ENCODE measurements at places on chromosomes 13 and 19. TPM values are rescaled to one million over a fixed set of nuclear protein-coding genes. Genes with fewer than 3 reads are reported as not detected.
A peak's percentile ranks its signal among the peaks of the same experiment; 100 is the strongest.

KLK12 gene
- total RNA-seq = not detected

SPIB gene
- not detected for total RNA-seq

DNA sequence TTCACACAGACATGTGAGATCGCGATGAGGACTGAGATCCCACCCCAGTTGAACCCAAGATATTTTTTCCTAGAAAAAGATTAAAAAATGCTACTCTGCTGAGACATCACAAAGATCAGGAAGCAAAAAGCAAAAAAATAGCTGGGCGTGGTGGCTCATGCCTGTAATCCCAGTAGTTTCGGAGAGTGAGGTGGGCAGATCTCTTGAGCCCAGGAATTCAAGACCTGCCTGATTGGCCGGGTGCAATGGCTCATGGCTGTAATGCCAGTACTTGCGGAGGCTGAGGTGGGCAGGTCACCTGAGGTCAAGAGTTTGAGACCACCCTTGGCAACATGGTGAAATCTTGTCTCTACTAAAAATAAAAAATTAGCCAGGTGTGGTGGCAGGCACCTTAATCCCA, 1.1 kb downstream of the FUT3 start:
- DNase-seq = peak; percentile 22
- no peaks in the 10 kb centered on the region for H3K27me3 ChIP-seq
- H3K36me3 ChIP-seq = no peaks in the 10 kb centered on the region

- DNase-seq = no peak
- no peak overlapping the region for H3K4me3 ChIP-seq
- peaks cover 55% of the 10 kb centered on the region for H3K4me1 ChIP-seq
- H3K36me3 ChIP-seq = no peaks in the 10 kb centered on the region
- no peaks in the 10 kb centered on the region for H3K27me3 ChIP-seq
Measured at GRCh38 chr13:48493066-48493765, 39.7 kb downstream of the RCBTB2 start.

- H3K27me3 ChIP-seq = no peaks in the 10 kb centered on the region
- H3K36me3 ChIP-seq = no peaks in the 10 kb centered on the region
Measured at GRCh38 chr13:100334214-100334613, 245.3 kb downstream of the PCCA start.

DNA sequence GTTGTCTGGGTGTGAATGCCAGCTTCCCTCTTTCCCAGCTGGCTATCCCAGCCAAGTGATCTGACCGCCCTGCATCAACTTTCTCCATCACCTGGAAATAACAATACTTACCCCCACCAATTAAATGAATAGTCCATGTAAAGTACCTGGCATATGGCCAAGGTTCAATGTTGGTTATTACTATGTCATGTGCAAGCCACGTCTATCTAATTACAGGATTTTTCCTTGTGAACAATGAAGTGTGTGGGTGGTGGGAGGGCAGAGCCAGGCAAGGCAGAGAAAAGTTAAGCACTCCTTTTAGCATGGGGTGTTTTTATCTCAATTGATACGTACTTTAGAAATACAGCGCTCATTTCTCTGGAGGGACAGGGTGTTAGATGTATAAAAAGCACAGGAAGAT, 121.1 kb downstream of the NHLRC3 start:
- DNase-seq = no peak
- H3K4me3 ChIP-seq = no peak overlapping the region
- no peak overlapping the region for H3K27ac ChIP-seq
- no peaks in the 10 kb centered on the region for H3K4me1 ChIP-seq
- H3K36me3 ChIP-seq = no peaks in the 10 kb centered on the region

DNA sequence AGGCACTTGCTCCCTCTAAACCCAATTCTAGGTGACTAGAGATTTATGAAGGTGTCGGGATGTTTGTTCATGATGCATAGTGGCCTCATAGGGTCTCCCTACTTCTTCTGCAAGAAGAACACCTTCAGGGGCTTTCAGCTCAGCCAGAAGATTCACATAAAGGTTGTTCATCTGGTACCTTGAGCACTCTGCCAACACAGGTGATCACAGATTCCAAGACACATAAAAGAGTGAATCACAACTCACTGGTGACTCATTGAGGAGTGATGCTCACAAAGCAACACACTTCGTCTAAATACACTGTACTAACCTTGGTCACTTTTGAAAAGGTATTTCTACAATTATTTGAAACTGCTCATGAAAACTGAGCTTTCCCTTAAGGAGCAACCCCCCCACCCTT, 6.8 kb upstream of the ZNF324 start:
- H3K4me3 ChIP-seq = no peak overlapping the region
- peaks cover 16% of the 10 kb centered on the region for H3K4me1 ChIP-seq
- 0 out of 2 replicates have a peak, but pooled peaks cover 4% of the 10 kb centered on the region for H3K36me3 ChIP-seq
- H3K27ac ChIP-seq = peak overlapping the region; percentile 1
- no peaks in the 10 kb centered on the region for H3K27me3 ChIP-seq

DNA sequence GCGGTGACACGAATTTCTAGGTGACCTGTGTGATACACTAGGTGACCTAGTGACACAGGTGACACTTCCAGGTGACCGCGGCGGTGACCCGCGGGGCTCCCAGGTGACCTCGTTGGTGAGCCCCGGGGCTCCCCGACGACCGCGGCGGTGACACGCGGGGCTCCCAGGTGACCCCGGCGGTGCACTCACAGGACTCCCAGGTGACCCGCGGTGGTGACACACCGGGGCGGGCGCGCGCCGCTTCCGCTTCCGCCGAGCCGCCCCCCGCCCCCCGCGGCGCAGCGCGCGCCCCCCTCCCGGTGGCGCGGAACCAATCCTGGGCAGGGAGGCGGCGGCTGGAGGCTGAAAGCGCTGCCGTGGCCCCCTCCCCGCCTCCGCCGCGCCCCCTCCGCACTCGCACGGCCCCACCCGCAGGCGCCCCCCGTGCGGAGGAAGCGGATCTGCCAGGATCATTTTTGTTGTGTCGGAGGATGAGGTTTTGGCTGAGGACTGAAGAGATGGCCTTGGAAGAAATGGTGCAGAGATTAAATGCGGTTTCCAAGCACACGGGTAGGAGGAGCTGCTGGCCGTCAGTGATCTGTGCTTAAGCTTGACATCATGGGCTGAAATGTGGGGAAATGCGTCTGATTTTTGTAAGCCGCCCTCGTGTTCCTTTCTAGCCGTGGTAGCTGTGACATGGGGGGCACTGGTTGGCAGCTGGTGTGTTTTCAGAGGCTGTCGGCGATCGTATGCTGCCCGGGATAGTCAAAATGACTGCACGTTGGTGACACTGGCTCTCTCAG, at the start of gene MCF2L:
MCF2L (plus strand) TSS at position 305 of the 782 bp plus-strand sequence; CDS start at position 471, 166 bp downstream.
- H3K27ac ChIP-seq = no peak within 1 kb of the TSS
- peaks cover 15% of the 10 kb centered on the region for H3K27me3 ChIP-seq
- DNase-seq = peak; percentile 45
- no peaks in the 10 kb centered on the region for H3K4me1 ChIP-seq

DNA sequence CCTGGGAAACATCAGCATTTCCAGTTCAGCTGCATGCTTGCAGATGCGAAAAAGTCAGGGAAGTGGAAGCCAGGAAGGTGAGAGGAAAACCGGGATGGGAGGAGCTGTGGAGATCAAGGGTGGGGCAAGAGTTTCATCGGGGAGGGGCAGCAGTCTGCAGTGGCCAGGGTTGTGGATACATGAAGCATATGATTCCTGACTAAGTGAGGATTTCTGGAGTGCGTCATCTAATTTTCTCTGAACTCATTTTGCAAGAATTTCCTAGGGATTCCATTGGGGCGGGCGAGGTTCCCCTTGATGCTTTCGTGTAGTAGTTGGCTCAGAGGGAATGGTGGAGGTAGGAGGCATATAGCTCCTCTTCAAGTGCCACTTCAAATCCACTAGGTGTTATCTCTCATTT, 344.1 kb upstream of the TMTC4 start:
- H3K27me3 ChIP-seq = no peaks in the 10 kb centered on the region
- H3K27ac ChIP-seq = no peak overlapping the region
- H3K36me3 ChIP-seq = no peaks in the 10 kb centered on the region
- H3K4me3 ChIP-seq = no peak overlapping the region
